GM03348 (cell line): ENCODE measurements at places on chromosomes 5 and 9.

DNA sequence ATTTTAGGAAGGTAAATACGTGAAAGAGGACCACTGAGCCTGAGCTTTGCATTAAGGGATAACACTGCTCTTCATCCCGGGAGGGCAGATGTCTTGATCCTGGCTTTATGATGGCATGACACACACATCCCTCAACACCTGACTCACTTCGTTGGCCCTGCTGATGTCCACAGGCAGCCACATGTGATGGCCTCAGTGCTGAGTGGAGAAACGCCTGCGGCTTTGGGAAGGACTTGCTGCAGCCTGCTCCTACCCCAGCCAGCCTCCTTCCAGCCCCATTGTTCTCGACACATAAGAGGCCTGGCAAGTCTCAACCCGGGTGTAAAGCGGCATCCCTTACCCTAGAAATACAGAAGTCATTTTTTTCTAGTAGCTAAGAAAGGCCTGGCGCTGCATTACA lies 169.0 kb downstream of the SYK start:
- DNase-seq = no peak

- peak; percentile 86 for DNase-seq
Measured at GRCh38 chr9:95316794-95317118, 753 bp downstream of the FANCC start.

- peak; percentile 17 for DNase-seq
Measured at GRCh38 chr5:137192293-137192743, 306.8 kb downstream of the SPOCK1 start.

- no peak for DNase-seq
Measured at GRCh38 chr5:3201941-3202340, 393.7 kb upstream of the IRX1 start.

GRCh38 chr9:91421128-91421765 lies 2.4 kb downstream of the NFIL3 start:
- DNase-seq = peak; percentile 66
